ENCODE measurements at places on chromosomes 2 and 18. TPM values are rescaled to one million over a fixed set of nuclear protein-coding genes. Genes with fewer than 3 reads are reported as not detected.

DNA sequence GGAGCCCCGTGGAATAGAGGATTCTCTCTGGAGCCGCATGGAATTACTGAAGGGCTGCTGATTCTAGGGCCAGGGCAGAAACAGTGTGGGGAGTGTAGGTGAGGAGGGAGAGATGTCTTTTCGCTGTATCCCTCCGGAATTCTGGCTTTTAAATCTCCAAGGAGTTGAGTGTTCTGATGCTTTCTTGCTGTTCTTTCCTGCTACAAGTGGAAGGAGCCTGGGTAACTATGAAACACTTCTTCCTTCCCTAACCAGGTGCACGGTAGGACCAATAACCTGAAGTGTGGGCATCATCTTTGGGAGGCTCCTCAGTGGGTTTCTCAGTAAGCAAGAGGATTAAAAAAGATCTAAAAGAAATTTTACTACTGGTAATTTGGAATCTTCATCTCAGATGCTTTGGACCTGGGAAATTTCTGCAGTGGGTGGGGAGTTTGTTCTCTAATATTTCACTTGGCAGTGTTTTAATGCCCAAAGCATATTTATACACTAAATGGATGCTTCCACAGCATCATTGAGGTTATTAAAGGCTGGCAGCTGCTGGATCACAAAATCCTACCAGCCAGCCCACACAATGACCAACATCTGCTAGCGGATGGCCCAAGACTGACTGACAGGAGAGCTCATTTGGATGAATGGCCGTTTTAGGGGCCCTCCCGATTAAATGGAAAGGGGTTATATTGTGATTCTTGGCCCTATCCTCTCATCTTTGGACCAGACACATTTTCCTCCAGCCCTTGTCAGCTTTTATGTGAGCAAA is 2.1 kb downstream of the EML6 start:
- no peaks in the 10 kb centered on the region for H3K27me3 ChIP-seq
- H3K4me1 ChIP-seq: peaks cover 12% of the 10 kb centered on the region
- DNase-seq: no peak
- no peak overlapping the region for H3K27ac ChIP-seq

NAT8 gene
- not detected for total RNA-seq

DNA sequence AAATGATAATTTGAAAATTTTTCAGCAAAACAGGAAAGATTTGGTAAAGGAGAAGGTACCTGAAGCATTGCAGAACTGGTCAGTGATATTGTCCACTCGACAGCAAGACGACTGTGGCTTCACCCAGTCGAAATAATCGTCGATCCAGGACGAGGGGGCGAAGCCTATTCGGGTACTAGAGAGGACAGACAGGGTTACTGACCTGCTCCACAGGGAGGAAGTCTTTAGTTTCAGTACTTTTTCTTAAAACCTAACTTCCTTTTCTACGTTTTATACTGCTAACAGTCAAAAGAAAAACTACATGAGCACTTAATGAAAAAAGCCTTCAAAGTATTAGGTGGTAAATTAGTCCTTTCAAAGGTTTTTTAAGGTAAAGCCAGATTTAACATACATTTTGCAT is 36.0 kb downstream of the RMC1 start:
- H3K27ac ChIP-seq: no peak overlapping the region
- no peaks in the 10 kb centered on the region for H3K27me3 ChIP-seq
- no peak for DNase-seq
- peaks cover 92% of the 10 kb centered on the region for H3K36me3 ChIP-seq
- no peak overlapping the region for H3K4me3 ChIP-seq
- no peaks in the 10 kb centered on the region for H3K4me1 ChIP-seq

SCYGR4 gene
- total RNA-seq: not detected

DNA sequence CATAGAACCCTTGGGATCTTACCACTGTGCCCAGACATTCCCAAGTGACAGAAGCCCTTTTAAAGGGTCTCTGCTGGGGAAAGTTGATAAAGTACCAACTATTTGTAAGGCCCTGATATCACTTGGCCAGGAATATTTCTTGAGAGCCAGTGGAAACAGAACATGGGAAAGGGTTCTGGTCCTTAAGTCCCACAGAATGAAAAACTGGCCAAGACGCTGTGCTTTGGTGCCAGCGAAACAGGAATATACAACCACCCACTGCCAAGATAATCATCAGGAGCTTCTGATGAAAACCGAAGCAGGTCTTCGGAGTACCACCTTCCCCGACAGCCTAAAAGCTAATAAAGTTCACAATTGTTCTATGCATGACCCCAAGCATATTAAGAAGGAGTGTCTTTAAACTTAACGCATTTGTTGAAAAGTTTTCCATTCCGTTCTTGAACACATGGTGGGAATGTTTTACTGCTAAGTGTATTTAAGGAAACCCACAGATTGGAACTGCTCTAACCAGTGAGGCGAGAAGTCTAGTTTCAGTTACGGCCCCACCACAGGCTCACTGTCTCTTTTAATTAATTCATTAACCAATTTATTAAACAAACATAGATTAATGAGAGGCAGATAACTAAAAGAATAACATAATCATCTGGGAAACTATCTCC is 152.6 kb downstream of the ANKRD44 start:
- DNase-seq: no peak
- H3K27me3 ChIP-seq: no peaks in the 10 kb centered on the region
- H3K4me3 ChIP-seq: peak overlapping the region; percentile 60
- H3K4me1 ChIP-seq: peaks cover 27% of the 10 kb centered on the region
- peak overlapping the region; percentile 65 for H3K27ac ChIP-seq

REG1B gene
- total RNA-seq: not detected

DNA sequence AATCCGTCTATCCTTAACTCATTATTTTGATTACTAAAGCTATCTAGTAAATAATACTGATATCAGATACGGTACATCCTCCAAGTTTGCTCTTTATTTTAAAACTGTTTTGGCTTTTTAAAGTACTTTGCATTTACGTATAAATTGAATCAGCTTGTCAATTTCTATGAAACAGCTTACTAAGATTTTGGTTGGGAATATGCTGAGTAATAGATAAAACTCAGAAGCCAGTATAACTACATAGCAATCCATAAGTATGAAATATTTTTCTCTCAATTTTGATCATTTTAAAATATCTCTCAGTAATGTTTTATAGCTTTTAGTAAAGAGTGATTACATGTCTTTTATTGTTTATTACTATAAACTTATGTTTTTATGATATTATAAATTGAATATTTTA is 116.2 kb upstream of the SOX11 start:
- no peaks in the 10 kb centered on the region for H3K36me3 ChIP-seq
- H3K4me1 ChIP-seq: no peaks in the 10 kb centered on the region
- H3K27ac ChIP-seq: no peak overlapping the region
- no peak for DNase-seq

DNA sequence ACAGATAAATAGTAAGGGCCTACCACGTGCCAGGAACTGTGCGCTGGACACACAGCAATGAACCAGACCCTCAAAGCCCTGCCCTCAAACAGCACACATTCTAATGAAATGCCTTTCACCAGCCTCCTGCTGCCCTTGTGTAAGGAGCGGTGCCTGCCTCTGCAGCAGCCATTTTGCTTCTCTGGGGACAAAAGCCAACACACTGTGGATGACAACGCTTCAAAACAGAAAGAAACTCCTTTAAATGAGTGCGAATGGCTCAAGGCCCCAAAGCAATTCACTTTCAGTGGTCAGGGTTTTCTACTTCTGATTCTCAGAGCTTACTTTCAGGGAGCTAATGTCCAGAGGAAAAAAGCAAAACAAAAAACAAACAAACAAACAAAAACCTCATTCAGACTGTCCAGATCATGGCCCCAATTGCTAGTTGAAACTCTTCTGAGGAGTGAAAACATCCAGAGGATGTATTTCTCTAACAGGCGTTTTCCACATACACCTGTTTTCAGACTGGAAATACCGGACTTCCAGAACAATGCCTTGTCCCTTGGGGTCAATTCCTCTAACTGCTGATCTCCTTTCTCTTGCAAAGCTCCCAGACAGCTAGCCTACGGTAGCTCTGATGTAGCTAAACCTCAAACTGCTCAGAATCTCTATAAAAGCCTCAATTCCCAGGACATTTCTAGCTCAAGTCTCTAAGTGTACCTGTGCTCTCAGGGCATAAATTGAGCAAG is 323.3 kb upstream of the ZNF521 start:
- no peak overlapping the region for H3K27ac ChIP-seq
- no peak overlapping the region for H3K4me3 ChIP-seq
- no peaks in the 10 kb centered on the region for H3K27me3 ChIP-seq
- DNase-seq: no peak

DNA sequence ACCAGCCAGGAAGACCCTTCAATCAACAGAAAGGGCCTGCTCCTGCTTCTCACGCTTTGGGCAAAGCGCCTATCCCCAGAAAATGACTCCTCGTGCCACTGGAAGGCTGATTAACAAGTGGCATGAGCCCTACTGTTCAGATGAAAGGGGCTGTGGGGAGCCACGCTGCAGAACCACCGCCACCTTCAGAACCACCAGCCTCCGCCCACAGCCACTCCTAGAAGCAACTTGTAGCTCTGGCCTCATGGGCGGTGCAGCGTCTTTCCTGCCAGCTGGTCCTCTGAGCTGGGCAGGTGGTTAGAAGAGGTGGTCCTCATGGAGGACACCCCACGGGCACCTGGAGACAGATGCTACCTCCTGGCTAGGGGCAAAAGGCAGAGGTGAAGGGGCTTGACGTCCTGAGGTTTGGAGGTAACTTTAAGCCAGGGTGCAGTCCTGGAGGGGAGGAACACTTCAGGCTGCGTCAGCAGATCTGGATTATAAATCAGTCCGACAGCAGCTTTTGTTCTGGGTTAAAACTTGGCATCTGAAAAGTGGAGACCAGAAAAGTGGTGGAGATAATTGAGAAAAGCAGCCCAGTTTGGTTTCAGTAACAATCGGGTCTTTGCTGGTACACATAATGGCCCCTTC is 861 bp upstream of the SEMA4C start:
- H3K4me3 ChIP-seq: peak overlapping the region; percentile 97
- no peaks in the 10 kb centered on the region for H3K27me3 ChIP-seq
- peak overlapping the region; percentile 99 for H3K27ac ChIP-seq
- H3K36me3 ChIP-seq: peaks cover 16% of the 10 kb centered on the region

CENPA gene
- total RNA-seq: not detected

DNA sequence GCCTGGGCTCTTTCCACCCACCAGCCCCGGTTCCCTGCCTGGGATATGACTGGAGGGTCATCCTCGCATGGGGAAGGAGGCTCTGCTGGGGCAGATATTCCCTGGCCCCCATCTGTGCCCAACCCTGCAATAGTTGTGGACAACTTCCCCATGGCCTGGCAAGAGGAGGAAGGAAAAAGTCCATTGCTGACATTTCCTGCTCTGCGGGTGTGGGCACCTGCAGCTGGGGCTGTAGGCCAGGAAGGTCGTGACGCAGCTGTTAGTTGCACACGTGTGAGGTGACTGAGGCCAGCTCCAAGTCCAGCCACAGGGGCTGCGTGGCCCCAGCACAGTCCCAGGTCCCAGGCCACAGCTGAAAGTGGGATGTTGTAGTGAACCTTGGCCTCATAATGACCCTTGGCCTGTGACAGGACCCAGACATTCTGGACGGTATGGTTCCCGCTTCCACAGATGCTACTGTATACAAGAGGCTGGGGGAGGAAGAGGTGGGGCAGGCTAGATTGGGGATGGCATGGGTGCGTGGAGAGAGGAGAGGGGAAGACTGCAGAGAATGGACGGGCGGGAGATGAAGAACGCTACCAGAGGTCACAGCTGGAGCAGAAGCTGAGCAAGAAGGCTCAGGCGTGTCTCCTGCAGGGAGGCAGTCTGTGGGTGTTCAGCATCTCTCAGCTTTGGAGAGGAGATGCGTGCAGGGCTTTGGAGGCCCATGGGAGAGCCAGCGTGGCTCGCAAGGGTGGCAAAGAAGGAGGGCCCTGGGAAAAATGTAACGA is 22.1 kb downstream of the OTOF start:
- H3K27ac ChIP-seq: no peak overlapping the region
- H3K27me3 ChIP-seq: no peaks in the 10 kb centered on the region
- no peaks in the 10 kb centered on the region for H3K36me3 ChIP-seq
- H3K4me1 ChIP-seq: no peaks in the 10 kb centered on the region
- DNase-seq: no peak

GRCh38 chr2:98521266-98521665 is 76.6 kb downstream of the INPP4A start:
- peaks cover 10% of the 10 kb centered on the region for H3K36me3 ChIP-seq
- no peak overlapping the region for H3K27ac ChIP-seq
- DNase-seq: no peak
- H3K4me1 ChIP-seq: no peaks in the 10 kb centered on the region
- no peak overlapping the region for H3K4me3 ChIP-seq

Data from thoracic aorta (tissue), 2 donors.